SJSA1 (cell line): ENCODE measurements at places on chromosomes 16 and 17. TPM values are rescaled to one million over a fixed set of nuclear protein-coding genes. Genes with fewer than 3 reads are reported as not detected.

DNA sequence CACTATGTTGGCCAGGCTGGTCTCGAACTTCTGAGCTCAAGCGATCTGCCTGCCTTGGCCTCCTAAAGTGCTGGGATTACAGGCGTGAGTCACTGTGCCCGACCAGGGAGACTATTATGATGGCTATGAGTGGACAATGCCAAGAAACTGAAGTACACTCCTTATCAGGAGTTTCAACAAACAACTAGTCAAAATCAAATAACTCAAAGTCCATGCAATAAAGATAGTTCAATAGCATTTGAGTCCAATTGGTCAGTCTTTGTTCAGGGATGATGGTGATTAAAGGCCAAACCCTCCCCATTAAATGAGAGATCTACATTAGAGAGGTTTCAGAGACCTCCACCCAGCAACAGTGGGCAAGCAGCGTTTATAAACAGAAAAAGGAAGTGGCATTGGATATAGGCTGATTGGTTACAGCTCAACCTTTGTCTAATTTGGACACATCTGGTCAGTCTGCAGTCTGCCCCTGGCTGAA lies 8.0 kb downstream of the CHST5 start:
- DNase-seq, result no peak
- H3K27ac ChIP-seq, result no peak overlapping the region
- H3K36me3 ChIP-seq, result no peaks in the 10 kb centered on the region
- H3K4me1 ChIP-seq, result no peaks in the 10 kb centered on the region
- no peaks in the 10 kb centered on the region for H3K27me3 ChIP-seq

- H3K4me3 ChIP-seq, result no peak overlapping the region
- no peak overlapping the region for H3K27ac ChIP-seq
- H3K36me3 ChIP-seq, result no peaks in the 10 kb centered on the region
- peaks cover 48% of the 10 kb centered on the region for H3K4me1 ChIP-seq
Measured at GRCh38 chr16:3951861-3952736, 71.6 kb upstream of the CREBBP start.

GRCh38 chr16:66014221-66014620 lies 352.3 kb upstream of the CDH5 start:
- no peak overlapping the region for H3K27ac ChIP-seq
- DNase-seq, result no peak
- H3K4me3 ChIP-seq, result no peak overlapping the region
- H3K27me3 ChIP-seq, result no peaks in the 10 kb centered on the region
- H3K4me1 ChIP-seq, result no peaks in the 10 kb centered on the region

DNA sequence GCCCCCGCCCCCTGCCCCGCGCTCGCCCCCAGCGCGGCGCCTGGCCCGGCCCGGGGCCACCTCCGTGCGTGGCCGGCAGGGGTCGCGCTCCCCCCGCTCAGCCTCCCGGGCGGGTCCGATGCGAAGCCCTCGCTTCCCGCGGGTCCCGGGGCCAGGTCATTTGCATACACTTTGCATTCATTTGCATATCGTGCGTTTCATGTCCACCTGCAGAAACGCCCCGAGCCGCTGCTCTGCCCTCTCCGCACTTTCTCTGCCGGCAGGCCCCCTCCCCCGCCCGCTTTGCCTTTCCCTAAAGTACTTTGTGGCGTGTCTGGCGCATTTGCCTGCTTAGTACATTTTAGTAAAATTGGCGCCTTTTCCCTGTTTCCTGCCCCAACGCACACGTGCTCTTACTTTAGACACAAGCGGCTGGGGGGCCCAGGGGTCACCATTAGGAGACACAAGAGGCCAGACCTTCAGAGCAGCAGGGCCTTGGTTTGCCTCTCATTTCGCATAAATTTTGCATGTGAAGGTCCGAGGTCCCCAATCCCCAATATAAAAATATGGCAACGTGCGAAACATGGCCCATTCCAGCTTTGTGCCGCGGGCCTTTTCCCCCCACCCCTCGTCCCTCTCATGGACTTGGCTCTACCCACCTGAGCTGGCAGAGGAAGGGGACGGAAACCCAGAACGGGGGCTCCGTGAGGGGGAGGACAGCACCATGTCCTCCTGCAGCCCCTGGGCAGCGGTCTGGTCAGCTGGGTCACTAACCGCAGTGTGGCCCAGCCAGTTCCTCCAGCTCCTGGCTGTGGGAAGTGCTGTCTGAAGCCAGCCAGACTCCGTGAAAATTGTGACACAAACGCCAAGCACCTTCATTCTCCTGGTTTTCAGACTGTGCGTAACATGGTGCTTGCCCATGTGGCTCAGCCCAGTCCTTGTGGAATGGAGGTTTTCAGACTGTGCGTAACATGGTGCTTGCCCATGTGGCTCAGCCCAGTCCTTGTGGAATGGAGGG lies 34.8 kb downstream of the CBFA2T3 start:
- peak; percentile 28 for DNase-seq
- no peaks in the 10 kb centered on the region for H3K36me3 ChIP-seq
- peaks cover 88% of the 10 kb centered on the region for H3K27me3 ChIP-seq
- no peaks in the 10 kb centered on the region for H3K4me1 ChIP-seq
- H3K27ac ChIP-seq, result no peak overlapping the region
- no peak overlapping the region for H3K4me3 ChIP-seq

The C1QL1 gene
- 5.2 TPM in 1 of 2 replicates, not detected in the other for total RNA-seq

DNA sequence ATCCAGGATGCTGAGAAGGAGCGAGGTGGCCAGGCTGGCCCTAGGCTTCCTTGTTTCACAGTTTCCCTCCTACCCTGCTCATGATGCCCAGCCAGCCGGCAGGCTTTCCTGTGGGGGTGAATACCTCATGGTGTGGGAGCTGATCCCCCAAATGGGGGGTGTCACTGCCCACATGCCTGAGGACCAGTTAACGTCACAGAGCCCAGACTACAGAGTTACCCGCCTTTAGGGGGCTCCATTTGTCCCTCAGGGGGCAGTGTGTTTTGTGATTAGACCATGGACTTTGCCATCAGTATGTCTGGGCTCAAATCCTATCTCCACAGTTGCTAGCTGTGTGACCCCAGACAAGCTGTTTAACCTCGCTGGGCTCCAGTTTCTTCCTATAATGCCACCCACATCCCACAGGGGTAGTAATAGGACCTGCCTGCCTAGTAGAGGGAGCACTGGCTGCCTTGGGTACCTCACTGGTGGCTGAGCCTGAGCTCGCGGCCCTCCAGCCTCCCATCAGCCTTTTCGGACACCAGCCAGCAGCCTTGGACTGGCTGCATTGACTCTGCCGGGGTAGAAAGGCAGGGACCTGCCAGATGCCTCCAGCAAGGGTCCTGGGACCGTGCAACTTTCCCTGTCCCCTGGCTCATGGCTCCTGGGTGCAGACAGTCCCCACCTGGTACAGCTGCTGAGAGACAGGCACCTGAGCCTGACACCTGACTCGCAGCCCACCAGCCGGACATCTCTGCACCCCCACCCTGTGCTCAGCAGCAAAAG lies 87.5 kb upstream of the GSE1 start:
- H3K36me3 ChIP-seq, result no peaks in the 10 kb centered on the region
- no peaks in the 10 kb centered on the region for H3K27me3 ChIP-seq
- H3K4me3 ChIP-seq, result no peak overlapping the region
- no peaks in the 10 kb centered on the region for H3K4me1 ChIP-seq
- no peak for DNase-seq

- H3K27me3 ChIP-seq, result no peaks in the 10 kb centered on the region
- H3K4me3 ChIP-seq, result peak overlapping the region; percentile 37
- H3K4me1 ChIP-seq, result peaks cover 13% of the 10 kb centered on the region
- no peaks in the 10 kb centered on the region for H3K36me3 ChIP-seq
- H3K27ac ChIP-seq, result no peak overlapping the region
Measured at GRCh38 chr17:77246110-77247047, 105.6 kb downstream of the SEC14L1 start.

GRCh38 chr17:29163563-29163962 lies 16.6 kb downstream of the MYO18A start:
- peaks cover 35% of the 10 kb centered on the region for H3K4me1 ChIP-seq
- H3K36me3 ChIP-seq, result peaks cover 21% of the 10 kb centered on the region
- no peaks in the 10 kb centered on the region for H3K27me3 ChIP-seq
- H3K4me3 ChIP-seq, result no peak overlapping the region

- H3K27me3 ChIP-seq, result no peaks in the 10 kb centered on the region
- H3K4me3 ChIP-seq, result no peak overlapping the region
- no peak overlapping the region for H3K27ac ChIP-seq
Measured at GRCh38 chr16:7404217-7404616, 71.6 kb downstream of the RBFOX1 start.

The COQ7 gene
- 15.9 and 21.2 TPM in 2 replicates for total RNA-seq
